Foreskin keratinocyte (primary cell): ENCODE measurements at places on chromosomes 7 and 10. TPM values are rescaled to one million over a fixed set of nuclear protein-coding genes. Genes with fewer than 3 reads are reported as not detected.

MYOZ1 gene
- not detected in 2 replicates for total RNA-seq

KEL gene
- total RNA-seq: not detected in 2 replicates

NANOS1 gene
- 0.67 and 0.78 TPM in 2 replicates for total RNA-seq

ACBD7 gene
- 0.07 and 0.20 TPM in 2 replicates for total RNA-seq

DLG5 gene
- total RNA-seq: 66.7 and 74.8 TPM in 2 replicates

CALML5 gene
- 2.4 and 65.7 TPM in 2 replicates for total RNA-seq

UNC5B gene
- total RNA-seq: 0.67 and 0.75 TPM in 2 replicates

MYH16 gene
- total RNA-seq: 1.3 and 2.6 TPM in 2 replicates

GPER1 gene
- 0.07 TPM in 1 of 2 replicates, not detected in the other for total RNA-seq

DNA sequence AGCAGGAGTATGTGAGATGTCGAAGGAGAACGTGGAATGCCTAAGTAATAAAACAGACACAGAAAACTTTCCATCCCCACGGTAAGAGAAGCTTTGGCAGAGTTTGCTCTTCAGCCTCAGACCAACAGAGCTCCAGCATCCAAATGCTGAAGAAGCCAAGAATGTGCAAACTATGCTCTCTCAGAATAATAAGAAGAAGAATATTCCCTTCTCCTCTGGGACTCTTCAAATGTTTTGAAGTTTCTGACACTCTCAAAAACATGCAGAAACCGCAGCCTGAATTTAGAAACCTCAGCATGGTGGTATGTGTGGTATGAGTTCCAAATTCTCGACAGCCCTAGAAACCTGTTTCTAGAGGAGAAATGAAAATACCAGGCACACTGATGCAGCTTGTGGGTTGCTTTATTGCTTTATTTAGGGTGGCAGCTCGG is 113.3 kb downstream of the KCNMA1 start:
- peak; percentile 34 for DNase-seq

DNA sequence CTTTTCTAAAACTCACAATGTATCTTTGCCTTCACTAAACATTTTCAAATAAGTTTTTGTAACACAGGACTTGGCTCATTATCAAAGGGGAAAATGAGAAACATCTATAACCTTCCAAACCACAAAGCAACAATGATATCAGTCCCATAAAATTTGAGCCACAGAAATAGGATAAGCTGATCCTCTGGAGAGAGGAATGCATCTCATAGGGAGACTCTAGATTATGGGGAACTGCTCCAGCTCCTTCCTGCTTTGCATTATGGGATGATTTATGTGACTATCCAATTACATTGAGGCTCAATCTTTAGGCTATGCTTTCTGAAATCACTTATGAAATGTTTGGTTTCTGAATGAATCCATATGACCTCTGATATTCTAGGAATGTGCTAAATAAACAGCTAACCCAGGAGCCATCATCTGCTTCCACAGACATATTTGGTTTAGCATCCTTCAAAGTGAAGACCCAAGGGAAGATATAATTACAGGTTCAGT is 70.4 kb downstream of the CUBN start:
- DNase-seq: peak; percentile 40

GRCh38 chr7:47188136-47188535 is 393.8 kb downstream of the TNS3 start:
- DNase-seq: no peak

DNA sequence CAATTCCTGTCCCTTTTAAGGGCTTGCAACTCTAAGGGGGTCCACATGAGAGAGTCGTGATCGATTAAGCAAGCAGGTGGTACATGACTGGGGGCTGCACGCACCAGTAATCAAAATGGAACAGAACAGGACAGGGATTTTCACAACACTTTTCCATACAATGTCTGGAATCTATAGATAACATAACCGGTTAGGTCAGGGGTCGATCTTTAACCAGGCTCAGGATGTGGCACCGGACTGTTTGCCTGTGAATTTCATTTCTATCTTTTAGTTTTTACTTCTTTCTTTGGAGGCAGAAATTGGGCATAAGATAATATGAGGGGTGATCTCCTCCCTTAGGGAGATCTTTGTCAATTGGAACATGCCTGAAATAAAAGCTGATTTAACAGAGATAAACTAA is 370.1 kb downstream of the IPMK start:
- DNase-seq: no peak

GRCh38 chr10:123087786-123088185 is 48.0 kb upstream of the HMX3 start:
- no peak for DNase-seq

DNA sequence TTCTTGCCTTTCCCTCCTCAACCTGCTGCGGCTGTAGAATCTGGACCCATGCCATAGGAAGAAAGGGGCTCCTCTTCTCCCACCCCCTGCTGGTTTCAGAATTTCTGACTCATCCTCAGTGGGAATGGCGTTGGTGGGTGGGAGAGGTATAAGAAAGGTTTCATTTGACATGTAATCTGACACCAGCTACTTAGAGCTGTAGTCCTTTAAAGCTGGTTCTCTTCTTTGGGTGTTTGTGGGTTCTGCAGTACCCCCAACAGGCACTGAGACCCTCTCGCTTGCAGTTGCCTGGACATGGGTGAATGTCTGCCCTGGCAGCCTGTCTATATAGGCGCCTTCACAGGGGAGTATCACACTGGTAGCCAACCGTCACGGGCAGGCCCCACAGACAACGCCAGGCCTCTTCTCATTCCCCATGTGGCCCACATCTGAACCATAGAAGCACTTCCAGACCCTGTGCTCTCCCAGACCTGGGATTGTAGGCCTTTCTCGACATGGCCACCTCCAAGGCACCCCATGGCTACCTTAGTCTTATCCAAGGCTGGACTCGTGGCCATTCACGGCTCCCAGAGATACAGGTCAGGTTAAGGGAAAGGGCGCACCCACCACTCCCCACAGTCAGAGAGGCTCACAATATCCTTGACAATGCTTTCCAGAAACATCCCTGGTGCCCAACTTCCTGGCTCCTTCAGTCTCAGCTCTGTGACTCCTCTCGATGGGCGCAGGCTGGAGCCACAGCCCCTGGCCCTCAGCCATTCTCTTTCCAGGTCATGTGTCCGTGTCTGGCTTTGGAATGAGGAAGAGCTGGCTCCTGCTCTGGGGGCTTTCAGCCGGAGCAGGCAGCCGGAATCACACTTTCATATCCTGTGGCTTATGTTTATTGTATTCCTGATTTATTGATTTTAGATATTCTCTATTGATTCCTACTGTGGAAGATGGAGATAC is 17.5 kb downstream of the ZNF862 start:
- DNase-seq: no peak

DNA sequence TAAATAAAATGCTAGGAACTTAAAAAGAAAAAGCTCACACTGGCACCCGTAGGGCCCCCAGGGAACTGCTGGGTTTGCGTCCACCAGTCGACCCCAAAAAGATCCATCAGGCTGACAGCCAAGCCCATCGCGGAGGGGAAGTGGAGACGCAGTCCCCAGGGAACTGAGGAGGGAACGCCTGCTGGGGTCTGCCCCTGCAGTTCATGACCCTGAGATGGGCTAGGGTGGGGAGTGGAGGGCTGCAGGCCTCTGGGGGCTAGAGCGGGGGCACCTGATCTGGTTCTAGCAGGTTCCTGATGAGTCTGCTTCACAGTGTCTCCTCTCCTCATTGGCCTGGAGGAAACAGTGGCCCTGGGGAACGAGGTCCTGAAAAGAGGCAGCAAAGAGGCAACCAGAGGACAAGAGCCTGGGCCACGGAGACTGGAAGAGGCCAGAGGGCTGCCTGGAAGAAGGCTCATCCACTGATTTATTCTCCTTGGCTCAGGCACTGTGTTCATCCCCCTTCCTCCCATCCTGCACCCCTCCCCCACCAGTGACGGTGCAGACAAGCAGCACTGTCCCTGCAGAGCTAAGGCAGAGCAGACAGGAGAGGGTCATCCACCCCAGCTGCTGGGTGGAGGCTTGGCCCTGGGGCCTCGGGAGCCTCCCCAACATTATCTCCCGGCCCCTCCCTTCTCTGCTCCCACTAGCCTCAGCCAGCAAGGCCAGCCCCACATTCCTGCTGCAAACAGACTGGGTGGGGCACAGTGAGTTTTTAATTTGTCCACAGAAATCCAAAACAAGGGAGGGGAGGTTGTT is 24.7 kb upstream of the HSPA12A start:
- DNase-seq: peak; percentile 20

- DNase-seq: no peak
Observed at GRCh38 chr7:23443974-23444373, 26.3 kb downstream of the IGF2BP3 start.

DNA sequence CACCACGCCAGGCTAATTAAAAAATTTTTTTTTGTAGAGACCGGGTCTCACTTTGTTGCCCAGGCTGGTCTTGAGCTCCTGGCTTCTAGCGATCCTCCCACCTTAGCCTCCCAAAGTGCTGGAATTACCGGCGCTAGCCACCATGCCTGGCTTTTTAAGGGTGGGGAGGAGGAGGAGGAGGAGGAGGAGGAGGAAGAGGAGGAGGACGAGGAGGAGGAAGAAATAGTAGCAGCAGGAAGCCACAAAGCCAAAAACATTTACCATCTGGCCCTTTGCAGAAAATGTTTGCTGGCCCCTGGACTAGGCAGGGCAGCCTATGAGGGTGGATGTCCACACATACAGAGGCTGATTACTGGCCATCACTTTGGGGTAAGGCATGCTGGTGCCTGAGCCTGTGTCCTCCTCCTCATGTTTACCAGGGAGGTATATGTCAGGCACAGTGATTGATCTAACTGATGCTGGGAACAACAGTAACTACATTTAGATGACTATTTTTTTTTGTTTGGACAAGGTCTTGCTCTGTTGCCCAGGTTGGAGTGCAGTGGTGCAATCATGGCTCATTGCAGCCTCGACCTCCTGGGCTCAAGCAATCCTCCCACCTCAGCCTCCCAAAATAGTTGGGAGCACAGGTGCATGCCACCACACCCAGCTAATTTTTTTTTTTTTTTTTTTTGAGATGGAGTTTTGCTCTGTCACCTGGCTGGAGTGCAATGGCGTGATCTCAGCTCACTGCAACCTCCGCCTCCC is 122.1 kb downstream of the HIP1 start:
- DNase-seq: no peak

DNA sequence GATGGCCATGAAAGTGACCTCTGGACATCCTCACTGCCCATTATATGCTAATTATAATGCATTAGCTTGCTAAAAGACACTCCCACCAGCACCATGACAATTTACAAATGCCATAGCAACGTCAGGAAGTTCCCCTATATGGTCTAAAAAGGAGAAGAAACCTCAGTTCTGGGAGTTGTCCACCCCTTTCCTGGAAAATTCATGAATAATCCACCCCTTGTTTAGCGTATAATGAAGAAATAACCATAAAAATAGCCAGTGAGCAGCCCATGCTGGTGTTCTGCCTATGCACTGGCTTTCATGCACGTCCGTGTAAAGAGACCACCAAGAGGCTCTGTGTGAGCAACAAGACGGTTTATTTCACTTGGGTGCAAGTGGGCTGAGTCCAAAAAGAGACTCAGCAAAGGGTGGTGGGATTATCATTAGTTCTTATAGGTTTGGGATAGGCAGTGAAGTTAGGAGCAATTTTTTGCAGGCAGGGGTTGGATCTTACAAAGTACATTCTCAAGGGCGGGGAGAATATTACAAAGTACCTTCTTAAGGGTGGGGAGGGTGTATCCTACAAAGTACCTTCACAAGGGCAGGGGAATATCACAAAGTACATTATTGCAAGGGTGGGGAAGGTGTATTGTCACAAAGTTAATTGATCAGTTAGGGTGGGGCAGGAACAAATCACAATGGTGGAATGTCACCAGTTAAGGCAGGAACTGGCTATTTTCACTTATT is 45.6 kb downstream of the LBX1 start:
- no peak for DNase-seq

- no peak for DNase-seq
Observed at GRCh38 chr10:38093816-38094157, 350 bp upstream of the ZNF37A start.

- DNase-seq: no peak
Observed at GRCh38 chr7:26686448-26686981, 177.9 kb downstream of the SKAP2 start.

GRCh38 chr10:8534096-8534495 is 479.6 kb downstream of the GATA3 start:
- DNase-seq: no peak

- DNase-seq: no peak
Observed at GRCh38 chr7:27178366-27178765, 4.2 kb upstream of the HOXA10 start.

- no peak for DNase-seq
Observed at GRCh38 chr7:84085147-84085546, 109.4 kb downstream of the SEMA3A start.

DNA sequence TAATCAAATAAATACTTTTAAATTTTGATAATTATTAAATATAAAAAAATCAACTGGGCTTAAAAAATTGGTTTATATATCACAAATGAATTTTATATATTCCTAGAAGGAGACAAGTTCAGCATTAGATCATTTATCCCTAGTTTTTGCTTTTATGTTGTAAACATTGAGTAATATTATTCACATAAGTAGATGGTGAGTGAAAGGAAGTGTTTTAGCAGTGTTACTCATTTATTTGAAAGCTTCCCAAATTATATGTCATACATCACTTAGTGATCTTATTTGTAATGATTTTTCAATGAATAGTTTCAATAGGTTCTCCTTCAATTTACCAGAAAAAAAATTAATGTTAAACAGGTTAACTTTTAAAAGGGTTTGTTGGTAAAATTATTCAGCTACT is 15.8 kb downstream of the KLLN start:
- DNase-seq: no peak

DNA sequence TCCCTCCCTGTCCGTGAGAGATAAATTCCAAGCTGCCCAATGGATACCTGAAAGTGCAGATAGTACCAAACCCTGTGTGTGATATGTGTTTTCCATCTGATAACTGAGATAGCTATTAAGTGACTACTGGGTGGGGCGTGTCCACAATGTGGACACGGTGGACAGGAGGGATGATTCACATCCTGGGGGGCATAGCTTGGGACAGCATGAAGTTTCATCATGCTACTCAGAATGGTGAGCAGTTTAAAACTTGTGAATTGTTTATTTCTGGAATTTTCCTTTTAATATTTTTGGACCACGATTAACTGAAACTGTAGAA is 158.6 kb downstream of the CREB5 start:
- DNase-seq: no peak

DNA sequence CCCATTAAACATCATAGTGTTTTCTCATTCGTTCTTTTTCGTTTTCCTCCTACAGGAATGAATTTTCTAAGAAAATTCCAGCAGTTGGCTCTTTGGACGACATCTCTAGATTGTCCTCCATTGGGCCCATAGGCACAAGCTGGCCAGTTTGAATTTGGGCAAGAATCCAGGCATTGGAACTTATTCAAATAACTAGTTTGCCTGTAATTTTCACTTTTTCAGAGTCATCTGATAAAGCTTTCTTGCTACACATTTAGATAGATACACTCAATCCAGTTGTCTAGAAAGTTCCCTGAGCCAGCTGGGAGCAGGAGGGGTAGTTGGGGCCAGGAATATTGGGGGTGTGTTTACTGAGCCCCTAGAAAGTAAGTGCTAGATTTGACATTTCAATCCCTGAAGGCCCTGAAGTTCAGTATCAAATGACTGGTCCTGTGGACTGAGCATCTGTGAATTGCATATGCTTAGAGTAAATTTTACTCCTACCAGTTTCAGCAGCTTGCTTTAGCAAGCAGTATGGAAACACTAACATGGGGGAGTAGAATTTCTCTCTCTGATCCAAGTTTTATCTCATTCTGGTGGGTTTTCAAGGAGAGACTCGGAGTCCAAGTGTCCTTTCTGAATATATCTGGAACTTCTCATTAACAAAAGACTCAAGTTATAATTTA is 5.2 kb downstream of the EGFR start:
- no peak for DNase-seq
